Left cardiac atrium (tissue), 4 donors: ENCODE measurements at places on chromosomes 5 and 9. TPM values are rescaled to one million over a fixed set of nuclear protein-coding genes. Genes with fewer than 3 reads are reported as not detected.

DNA sequence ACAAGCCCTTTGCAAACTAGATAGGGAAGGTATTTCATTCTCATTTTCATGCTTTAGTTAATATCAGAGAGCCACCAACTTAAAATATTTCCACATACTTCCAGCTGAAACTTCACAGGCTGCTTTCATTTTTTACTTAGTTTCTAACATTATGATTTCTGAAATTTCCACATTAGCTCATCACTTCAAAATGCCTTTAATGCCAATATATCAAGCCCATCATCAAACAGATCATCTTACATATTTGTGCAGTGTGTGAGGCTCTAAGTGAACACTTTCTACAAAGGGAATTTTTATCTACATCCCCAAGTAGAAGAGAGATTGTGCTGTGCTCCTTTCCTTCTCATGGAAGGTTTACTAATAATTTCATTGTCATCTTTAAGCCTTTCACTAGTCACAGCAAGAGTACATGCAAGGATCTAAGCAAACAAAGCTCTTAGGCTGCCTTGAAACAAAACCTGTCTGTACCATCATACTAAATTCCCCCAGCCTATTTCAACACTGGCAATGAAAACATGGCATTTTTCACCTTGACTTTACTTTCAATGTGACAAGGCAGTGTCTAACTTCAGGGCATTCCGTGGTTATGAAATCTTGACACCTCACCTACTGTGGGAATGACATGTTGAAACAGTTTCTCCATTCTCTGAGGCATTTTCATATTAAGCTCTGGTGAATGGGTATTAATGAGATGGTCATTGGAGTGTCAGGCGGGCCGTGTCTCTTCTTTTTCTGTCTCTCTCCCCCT, 45.4 kb downstream of the PPP2R2B start:
- DNase-seq = no peak

- no peak for DNase-seq
Measured at GRCh38 chr5:55303238-55303690, 4.2 kb downstream of the DHX29 start.

GRCh38 chr9:37100327-37100726, 20.0 kb upstream of the ZCCHC7 start:
- no peak for DNase-seq

- DNase-seq = no peak
Measured at GRCh38 chr9:95920017-95920416, 44.5 kb downstream of the ERCC6L2 start.

DNA sequence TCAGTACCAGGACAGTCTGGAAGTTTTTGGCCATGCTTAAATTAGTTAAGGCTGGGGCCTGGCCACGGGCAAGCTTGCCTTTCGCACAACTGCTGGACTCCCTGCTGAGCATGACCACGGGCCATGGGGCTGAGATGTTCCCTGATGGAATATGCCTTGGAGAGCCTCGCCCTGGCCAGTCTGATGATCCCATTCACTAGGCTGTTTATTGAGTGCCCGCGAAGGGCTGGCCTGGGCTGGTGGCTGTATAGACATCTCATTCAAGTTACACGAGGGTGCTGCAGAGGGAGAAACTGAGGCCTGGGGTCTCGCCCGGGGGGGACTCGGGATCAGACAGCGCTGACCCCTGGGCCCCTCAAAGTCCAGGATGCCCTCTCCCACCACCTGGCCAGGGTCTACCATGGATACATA, 7.8 kb upstream of the RXRA start:
- DNase-seq = peak; percentile 24

- DNase-seq = no peak
Measured at GRCh38 chr5:65861830-65862241, 64.5 kb upstream of the ERBIN start.

DNA sequence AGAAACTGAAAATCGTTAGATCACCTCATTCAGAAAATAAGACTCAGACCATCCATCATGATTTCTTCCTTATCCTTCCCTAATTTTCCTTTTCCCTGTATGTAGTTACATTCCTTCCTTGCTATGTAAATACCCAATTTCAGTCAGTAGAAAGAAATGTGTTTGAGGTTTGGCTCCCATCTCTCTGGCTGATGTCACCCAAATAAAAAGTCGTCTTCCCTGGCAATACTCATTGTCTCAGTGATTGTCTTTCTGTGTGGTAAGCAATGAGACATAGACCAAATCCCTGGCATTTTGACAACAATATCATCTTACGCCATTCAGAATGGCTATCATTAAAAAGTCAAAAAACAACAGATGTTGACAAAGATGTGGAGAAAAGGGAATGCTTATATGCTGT, 303.9 kb upstream of the EDIL3 start:
- DNase-seq = no peak

- DNase-seq = no peak
Measured at GRCh38 chr5:180816608-180817534, 14.3 kb upstream of the MGAT1 start.

GRCh38 chr9:127971357-127972235, 9.2 kb downstream of the EEIG1 start:
- DNase-seq = no peak

GRCh38 chr5:133525126-133525525, 87.2 kb downstream of the FSTL4 start:
- DNase-seq = no peak

DNA sequence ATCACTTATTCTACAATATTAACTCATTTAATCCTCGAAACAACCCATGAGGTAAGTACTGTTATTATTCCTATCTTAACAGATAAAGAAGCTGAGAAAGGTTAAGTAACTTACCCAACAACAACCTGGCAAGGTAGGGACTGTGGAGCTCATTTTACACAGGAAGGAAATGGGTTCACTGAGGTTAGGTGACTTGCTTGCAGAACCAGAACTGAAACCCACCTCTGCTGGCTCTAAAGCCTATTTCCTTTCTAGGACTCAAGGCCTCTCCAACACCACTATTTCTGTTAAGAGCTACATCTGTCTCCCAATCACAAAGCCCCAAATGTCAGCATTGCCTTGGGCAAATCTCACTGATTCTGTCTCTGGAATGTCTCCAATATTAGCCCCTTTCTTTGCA, 38.9 kb upstream of the IFNK start:
- no peak for DNase-seq

- no peak for DNase-seq
Measured at GRCh38 chr5:89289604-89290003, 406.6 kb upstream of the MEF2C start.

GRCh38 chr5:149898811-149899210, 45.8 kb downstream of the PDE6A start:
- DNase-seq = no peak

DNA sequence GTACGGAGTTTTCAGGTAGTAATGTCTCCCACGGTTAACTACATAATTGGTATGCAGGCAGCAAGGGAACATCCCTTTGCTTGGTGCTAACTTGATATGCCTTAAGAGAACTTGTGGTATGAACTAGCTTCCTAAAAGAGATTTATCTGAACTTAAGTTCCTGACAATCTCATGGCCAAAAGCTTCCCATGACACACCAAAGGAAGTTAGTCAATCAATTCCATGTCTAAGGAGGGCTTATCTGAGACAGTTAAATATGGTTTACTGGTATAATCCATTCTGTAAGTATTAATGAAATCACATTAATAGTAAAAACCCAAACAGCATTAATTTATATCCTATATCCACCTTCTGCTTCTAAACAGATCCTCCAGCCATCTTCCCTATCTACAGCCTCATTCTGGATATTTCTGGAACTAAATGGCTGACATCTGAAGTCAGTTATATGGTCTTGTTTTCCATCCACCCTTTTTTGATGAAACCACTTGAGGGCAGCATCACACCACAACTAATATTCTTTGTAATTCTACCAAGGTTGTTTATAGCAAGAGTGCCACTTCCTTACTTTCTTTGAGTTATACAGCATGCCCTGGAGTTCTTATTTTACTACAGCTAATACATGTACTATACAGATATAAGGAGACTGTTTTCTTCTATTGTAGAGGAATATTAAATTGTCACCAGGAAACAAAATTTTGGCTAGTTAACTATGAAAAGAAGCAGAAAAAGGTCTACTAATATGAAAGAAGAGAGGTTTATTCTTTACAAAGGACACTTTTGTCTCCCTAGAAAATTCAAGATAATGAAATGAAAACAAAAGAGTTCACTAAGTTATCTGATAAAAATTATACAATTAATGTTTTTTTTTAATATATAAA, 34.7 kb downstream of the SHOC1 start:
- DNase-seq = no peak

GRCh38 chr9:134381671-134382516, 55.6 kb downstream of the RXRA start:
- peak; percentile 74 for DNase-seq

DNA sequence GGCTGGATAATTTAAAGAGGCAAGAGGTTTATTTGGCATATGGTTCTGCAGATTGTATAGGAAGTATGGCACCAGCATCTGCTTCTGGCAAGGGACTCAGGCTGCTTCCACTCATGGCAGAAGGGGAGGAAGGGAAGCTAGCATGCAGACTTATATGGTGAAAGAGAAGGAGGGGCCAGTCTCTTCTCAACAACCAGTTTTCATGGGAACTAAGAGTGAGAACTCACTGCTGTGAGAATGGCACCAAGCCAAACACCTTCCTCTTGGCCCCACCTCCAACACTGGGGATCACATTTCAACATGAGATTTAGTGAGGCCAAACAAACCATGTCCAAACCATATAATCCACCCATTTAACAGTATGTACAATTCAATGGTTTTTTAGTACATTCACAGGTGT, 113.3 kb upstream of the SHB start:
- no peak for DNase-seq

GRCh38 chr5:6115852-6116251, 262.5 kb downstream of the MED10 start:
- DNase-seq = no peak

- DNase-seq = no peak
Measured at GRCh38 chr9:91732187-91733005, 217.6 kb downstream of the ROR2 start.

DNA sequence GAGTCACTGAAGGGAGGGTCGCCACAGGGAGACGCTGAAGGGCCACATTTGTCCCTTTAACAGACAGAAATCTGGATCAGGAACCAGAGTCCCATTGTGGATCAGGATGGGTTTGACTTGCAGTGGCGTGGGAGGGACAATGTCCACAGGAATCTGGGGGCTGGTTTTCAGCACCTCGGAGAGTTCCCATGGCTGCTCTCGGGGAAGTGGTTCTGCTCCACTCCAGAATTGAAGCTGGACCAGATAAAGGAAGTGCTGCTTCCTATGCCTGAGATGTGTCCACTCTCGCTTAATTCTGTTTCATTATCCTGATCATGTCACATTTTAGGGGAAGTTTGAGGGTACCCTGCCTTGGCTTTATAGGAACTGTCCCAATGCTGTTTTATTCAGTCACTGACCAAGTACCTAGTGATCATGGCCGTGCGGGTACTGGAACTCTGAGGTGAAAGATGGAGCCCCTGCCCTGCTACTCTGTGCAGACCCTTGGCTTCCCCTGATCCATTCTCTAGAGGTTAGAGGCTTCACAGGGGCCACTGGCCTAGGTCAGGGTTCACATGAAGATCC, 28.7 kb downstream of the ENHO start:
- peak; percentile 65 for DNase-seq

DNA sequence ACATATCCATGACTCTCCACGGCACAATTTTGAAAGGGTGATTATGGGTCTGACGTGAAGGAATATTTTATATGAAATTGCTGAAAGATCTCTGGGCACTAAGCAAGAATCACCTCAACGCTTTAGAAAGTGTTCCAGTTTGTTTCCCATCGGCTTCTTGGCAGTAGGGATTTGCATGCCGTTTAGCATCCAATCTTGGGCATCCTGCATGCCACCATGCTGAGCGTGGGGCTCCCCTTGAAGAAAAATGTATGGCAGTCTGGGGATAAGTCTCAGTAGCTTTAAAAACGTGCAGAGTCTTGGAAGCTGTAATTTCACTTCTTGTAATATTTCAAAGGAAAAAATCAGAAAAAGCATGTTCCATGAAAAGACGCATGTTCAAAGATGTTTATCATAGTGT, 151.7 kb downstream of the DMRT2 start:
- DNase-seq = no peak

DNA sequence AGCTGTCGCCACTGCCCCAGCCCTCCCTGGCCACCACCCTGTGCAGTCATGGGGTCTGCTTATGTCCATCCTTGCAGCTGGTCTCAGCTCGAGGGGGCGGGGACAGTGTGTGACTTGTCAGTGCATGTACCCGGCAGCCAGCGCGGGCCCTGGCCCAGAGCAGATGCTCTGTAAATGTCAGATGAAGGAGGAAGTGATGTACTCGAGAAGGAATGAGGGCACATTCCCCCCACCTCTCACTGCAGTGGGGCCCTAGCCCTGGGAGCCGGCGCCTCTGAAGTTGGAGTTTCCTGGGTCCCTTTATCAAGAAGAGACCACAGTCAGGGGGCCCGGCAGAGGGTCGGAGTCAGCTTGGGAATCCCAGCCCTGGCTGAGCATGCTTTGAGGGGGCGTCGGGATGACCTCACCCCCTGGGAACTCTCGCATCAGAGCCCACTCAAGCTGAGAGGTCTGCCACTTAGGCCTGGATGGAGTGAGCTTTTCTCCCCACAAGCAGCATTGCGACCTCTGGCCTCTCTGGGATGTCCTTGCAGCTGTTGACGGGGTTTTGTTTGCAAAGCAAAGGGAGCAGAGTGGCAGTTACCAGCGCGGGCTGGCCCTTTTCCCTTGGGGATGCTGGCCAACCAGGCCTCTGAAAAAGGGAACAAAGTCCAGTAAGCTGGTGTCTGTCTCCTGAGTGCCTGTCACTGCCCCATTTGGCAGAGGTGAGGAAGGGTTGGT, 19.0 kb downstream of the NEURL1B start:
- DNase-seq = peak; percentile 93

C9 gene
- total RNA-seq = not detected

SHOC1 gene
- total RNA-seq = not detected

RETREG1 gene
- 145 TPM for total RNA-seq

HMGCS1 gene
- total RNA-seq = 29.5 TPM

GPR151 gene
- not detected for total RNA-seq

FGF10 gene
- 7.9 TPM for total RNA-seq

PCDHB10 gene
- total RNA-seq = 1.3 TPM

CARTPT gene
- total RNA-seq = not detected

PCDHA12 gene
- total RNA-seq = 0.34 TPM

STKLD1 gene
- 1.1 TPM for total RNA-seq
